ENCODE measurements at places on chromosomes 5 and 9.

- no peak for DNase-seq
These were observed 20.3 kb upstream of the PCSK1 start for GRCh38 chr5:96453394-96453793.

GRCh38 chr5:170631466-170632195 lies 127.8 kb downstream of the KCNIP1 start:
- DNase-seq, result no peak

- DNase-seq, result no peak
These were observed 364.6 kb upstream of the TRPC7 start for GRCh38 chr5:136729901-136730355.

DNA sequence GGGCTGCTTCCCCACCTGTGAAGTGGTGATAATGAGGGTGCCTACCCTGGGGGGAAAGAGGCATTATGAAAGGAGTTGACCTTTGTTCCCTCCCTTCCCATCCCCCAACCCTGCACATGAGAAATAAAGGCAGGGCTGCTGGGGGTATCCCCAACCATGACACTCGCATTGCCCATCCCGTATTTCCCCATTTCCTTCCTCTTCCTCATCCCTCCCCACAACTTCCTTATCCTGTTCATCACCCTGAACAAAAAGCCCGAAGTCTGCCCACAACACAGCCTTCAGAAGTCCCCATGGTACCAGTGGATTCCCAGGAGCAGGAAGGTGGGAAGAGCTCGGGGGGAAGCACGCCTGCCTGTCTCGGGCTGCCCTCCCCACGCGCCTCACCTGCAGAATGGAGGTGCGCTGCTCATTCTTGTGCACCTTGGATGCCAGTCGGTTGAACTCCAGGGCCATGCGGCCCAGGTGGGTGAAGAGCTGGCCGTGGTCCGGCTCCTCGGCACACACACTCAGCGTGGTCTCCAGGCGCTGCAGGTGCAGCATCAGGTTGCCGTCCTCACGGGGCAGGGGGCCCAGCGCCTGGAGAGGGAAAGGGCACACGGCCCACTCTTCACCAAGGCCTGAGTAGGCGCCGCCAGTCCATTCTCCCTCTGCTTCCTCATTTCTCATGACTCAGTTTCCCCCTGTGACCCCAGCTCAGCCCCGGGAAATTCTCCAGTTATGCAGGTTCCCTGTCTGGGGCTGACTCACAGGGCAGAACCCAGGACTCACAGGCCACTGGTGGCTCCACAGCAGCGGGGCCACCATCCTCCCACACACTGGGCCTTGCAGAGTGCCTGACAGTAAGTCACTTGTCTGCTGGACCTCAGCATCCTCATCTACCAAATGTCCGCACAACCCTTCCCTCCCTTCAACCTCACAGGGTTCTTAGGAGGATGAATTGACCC lies 24.2 kb downstream of the TNIP1 start:
- DNase-seq, result no peak

DNA sequence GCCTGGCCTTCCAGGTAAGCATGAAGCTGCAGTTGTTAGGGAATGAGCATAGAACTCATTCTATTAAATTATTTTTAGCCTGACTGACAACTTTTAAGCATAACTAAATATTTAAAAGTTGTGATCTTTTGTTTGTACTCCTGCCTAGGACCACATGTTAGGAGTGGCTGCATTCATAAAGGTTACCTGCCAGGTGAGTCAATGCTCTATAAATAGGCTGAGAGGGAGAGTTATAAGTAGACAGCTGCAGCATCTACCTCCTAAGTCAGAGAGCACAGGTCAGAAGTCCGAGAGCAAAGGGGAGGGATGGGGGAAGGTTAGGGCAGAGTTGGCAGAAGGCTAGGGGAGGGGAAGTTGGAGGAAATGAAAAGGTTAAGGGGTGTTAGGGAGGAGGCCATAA lies 292.4 kb upstream of the TLE4 start:
- no peak for DNase-seq

DNA sequence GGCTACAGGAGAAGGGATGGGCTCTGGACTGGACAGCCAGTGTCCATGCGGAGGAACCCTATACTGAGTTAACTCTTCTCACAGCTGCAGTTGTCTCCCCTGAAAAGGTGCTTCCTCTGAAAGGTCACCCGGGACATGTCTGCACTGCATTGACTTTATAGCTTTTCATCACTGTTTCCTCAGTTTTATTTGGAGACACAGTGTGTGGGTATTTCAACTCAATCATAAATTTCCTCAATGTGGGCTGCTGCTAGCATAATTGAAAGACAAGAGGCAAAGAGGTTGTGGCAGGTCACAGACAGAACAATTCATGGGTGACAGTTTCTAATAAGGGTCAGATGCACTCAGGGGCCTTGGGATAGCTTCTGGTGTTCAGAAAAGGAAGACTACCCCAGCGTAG lies 336.8 kb downstream of the KDM4C start:
- DNase-seq, result no peak

- DNase-seq, result no peak
These were observed 188.6 kb upstream of the ZNF608 start for GRCh38 chr5:124935065-124935464.

- no peak for DNase-seq
These were observed 407.4 kb upstream of the TNC start for GRCh38 chr9:115525111-115526058.
